ENCODE measurements at places on chromosomes 6 and 20.

- DNase-seq, result peak; percentile 99
These were observed 180.6 kb upstream of the CCN2 start for GRCh38 chr6:132131758-132132157.

GRCh38 chr20:57866250-57867106 is 156.7 kb upstream of the PMEPA1 start:
- DNase-seq, result no peak

DNA sequence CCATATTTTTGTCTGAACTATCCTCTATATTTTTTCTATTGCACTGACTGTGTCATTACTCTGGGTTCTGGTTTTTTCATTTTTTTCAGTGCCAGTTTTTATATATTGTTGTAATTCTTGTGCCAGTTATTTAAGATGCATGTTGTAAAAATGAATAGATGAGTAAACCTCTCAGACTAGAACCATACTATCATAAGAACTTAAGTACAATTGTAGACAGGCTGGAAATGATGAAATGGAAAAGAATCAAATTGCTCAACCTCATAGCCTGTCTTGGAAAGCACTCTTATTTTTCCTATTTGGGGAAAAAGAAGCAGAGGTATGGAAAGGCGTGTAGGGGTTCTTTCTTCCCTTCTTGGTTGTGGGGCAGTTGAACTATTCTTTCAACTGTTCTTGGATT is 30.2 kb downstream of the PANK2 start:
- no peak for DNase-seq

GRCh38 chr6:111731456-111732195 is 125.9 kb upstream of the TRAF3IP2 start:
- no peak for DNase-seq

GRCh38 chr20:2707353-2708072 is 14.9 kb downstream of the EBF4 start:
- DNase-seq, result no peak

DNA sequence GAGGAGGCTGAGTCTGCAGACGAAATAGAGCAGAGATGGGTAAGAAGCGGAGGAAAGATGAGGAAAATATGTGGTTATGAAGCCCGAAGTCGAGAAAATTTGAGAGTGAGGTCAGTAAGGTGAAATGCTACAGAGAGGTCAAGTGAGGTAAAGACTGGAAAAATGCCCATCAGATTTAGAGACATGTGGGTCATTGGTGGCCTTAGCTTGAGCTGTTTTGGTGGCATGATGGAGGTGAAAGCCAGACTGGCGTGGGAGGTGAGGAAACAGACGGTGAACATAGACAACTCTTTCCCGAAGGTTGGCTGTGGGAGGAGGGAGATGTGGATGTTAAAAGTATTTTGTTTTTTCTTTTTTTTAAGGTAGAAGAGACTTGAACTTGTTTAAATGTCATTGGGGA is 9.4 kb downstream of the ARFGEF2 start:
- no peak for DNase-seq

GRCh38 chr6:111676383-111676782 is 70.7 kb upstream of the TRAF3IP2 start:
- no peak for DNase-seq

- no peak for DNase-seq
These were observed 2.3 kb upstream of the CEBPB start for GRCh38 chr20:50188287-50188688.

GRCh38 chr6:14450578-14450977 is 333.0 kb downstream of the CD83 start:
- no peak for DNase-seq

GRCh38 chr6:132017942-132018341 is 66.8 kb upstream of the CCN2 start:
- DNase-seq, result no peak

DNA sequence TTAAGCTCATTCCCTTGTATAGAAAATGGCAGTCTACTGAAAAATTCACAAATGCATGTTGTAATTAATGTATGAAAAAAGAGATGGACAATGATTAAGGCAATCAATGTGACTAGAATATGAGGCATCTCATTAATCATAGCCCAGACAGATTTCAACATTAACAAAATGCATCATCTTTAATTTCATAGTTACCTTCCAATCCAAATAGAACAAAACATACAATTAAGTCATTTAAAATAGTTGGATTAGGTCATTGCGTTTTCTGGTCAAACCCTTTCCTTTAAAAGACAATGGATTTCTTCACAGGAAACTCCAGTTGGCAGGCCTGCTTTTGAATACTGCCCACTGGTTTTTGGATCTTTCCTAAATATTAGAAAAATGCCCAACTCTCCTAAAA is 203.9 kb downstream of the HAO1 start:
- DNase-seq, result no peak

- no peak for DNase-seq
These were observed at the start of gene ZC3H12D for GRCh38 chr6:149484733-149485700. Gene ZC3H12D (minus strand): TSS chr6:149485014. CDS start chr6:149474543, 10,471 bp downstream.

GRCh38 chr20:57657535-57658446 is 37.6 kb upstream of the ZBP1 start:
- no peak for DNase-seq

GRCh38 chr6:89834884-89835792 is 5.5 kb downstream of the CASP8AP2 start:
- DNase-seq, result no peak

GRCh38 chr6:129646642-129647041 is 63.3 kb downstream of the ARHGAP18 start:
- no peak for DNase-seq

DNA sequence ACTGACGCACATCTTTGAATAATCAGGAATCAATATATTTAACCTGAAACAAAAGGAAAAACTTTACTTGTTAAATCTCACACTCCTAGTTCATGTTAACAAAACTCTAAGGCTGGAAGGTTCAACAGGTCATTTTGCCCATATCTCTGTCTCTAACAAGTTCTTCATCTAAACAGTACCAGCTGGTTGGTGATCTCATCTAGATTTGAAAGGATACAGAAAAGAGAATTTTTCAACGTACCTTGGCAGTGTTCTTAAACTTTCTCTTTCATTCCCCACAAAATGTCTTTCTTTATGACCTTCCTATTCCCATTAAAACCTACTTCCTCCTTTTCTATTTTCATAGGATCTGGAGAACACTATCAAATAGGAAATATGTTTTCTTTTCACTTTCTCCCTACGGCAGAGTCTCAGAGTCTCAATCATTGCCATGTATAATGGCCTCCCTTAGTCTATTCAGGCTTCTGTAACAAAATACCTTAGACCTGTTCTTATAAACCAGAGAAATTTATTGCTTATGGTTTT is 111.3 kb downstream of the TBX18 start:
- DNase-seq, result no peak

DNA sequence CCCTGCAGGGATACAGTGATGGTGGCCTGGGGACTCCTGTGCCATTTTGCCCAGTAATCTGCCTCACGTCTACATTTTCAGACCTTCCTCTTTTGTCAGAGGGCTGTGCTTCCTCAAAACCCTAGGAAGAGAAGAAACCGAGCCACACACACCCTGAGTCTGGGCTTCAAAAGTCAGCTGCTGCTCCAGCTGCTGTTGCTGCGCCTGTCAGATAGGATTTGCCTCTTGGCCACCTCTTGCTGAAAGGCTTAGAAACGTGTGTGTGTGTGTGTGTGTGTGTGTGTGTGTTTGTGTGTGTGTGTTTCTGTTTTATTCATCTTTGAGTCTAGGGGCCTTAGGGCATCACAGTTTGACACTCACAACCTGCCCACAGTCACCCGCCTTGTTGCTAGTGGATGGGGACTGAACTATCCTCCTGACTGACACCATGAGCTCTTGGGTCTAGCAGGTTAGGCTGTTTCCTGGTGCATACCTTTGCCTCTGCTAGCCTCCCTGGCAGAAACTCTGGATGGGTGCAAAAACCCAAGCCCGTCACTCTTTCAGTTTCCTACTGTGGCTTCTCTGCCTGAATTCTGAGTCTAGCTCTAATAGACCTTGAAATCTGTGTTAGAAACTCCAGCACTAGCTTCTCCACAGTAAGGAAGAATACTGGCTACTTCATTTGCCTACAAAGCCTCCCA is 94.9 kb upstream of the CEP85L start:
- DNase-seq, result peak; percentile 32

DNA sequence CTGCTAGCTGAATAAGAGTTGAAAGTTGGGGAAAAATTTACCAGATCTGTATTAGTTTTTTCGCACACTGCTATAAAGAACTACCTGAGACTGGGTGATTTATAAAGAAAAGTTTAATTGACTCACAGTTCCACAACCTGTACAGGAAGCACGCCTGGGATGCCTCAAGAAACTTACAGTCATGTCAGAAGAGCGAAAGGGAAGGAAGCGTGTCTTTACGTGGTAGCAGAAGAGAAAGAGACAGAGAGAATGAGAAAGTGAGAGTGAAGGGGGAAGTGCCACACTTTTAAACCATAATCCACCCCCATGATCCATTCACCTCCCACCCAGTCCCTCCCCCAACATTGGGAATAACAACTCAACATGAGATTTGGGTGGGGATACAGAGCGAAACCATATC is 79.6 kb downstream of the KHDC1L start:
- DNase-seq, result no peak

DNA sequence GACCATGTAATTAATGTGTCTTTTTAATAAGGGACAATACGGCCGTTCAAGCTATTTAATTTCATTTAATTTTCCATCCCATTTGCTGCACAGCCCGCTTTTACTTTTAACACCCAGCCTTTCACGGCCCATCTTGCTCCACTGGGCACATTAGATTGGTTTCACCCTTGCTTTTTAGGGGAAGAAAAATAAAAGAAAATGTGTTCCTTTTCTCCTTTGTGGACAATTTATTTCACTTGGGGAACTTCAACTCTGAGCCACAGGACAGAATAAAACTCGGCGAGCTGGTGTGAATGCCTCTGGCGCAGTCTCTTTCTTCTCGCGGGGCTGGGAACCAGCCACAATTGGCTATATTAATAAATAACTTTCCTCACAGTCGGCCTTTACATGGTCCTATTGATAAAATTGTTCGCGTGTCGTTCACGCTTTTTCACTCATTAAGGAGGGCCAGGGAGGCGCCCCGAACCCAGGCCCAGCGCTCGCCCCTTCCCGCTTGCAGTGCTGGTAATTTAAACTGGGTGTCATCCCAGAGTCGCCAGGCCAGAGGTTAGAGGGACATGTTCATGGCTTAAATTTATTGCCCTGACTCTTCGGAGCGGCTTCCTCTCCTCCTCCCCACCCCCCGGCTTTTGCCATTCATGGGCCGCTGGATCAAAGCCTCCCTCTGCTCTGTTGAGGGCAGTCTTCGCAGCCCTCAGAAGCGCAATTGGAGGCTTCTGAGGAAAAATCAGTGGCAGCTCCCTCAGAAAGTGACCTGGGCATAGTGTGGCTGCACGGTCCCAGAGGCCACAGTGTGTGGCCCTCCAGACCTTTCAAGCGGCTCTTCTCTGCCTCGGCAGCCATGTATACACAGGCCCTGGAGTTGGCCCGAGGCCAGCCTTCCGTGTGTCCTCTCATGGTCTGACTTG is 2.2 kb upstream of the PRDM13 start:
- DNase-seq, result no peak

DNA sequence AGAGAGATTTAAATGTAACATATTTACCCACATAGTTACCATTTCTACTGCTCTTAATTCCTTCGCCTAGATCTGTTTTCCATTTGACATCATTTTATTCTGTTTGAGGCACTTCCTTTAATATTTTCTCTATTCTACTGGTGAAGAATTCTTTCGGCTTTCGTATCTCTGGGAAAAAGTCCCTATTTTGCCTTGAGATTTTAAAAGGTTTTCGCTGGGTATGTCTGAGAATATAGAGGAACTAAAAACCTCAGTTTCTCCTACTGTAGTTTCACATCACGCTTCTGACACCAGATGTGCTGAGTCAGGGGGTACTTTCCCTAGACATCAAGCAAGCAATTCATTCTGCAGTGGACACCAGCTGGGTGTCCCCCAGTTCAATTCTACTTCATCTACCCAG is 61.7 kb downstream of the E2F3 start:
- DNase-seq, result no peak

- no peak for DNase-seq
These were observed 208.4 kb downstream of the CDH4 start for GRCh38 chr20:61460261-61461052.

- no peak for DNase-seq
These were observed 20.4 kb downstream of the PDE7B start for GRCh38 chr6:135871878-135872277.

DNA sequence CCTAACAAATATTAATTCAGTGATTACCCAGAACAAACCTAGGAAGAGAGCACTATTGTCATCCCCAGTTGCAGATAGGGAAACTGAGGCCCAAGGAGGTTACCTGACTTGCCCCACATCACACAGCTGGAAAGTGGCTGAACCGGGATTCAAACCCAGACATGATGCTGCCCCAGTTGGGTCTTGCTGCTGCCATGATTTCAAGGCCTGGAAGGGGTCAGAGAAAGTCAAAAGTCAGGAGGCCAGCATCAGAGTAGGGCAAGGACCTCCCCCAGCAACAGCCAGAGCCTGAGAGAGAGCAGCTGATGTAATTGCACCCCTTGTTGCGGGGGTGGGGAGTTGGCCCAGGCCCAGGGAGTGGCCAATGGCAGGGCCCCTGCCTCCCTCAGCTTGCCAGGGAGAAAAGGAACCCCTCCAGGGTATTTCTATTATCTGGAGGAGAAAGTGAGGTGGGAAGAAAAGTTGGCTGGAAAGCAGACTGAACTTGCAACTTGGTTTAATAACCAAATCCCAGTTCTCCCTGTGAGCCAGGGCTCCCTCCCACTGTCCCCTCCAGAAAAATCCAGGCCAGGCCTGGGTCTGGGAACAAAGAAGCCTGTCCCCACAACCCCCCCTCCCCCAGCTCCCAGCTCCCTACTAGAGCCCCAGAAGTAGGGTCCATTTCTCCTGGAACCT is 83.6 kb downstream of the MRPL14 start:
- no peak for DNase-seq

DNA sequence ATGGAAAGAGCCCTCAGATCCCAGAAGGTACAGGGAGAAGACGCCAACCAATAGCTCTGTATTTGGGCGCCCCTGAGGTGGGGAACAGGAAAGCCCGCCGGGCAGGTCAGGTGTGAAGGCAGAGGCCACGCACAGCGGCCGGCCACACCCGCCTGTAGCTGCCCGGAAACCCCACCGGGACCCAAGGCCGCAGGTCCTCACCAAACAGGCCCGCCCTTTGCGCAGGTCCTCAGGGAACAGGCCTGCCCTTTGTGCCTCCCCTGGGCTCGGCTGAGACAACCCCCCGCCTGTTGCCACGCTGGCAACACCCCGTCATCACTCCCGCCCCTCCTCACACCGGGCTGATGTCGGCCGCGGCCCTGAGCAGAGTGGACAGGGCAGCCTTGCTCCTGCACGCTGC is 44.9 kb upstream of the CHRNA4 start:
- no peak for DNase-seq

DNA sequence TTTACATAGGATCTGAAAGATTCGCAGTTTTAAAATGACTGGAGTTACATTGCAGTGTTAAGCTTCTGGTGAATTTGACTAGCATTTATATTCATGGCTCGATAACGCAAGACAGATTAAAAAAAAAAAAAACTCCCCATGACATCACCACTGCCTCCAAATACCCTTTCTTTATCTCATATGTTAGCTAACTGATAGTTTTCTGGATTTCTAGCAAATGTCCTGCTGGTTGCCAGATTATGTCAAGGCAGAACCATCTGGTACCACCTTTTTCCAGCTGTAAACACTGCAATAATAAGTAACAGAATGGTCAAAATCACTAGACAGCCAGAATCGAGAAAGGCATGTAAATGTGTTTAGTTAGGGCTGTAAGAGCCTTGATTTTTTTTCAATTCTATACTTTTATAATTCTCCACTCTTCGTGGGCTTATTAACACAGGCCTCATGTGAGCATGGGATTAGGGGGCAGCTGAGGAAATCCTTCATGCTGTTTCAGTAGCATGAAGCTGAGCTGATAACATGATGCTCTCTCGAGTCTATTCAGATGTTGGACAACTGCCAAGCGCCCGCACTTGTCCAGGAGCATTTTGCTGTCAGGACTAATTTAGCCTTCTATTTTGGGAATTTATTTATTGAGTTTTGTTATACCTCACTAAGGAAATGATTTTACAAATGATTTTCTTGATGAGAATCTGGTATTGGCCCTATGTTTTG is 166.0 kb upstream of the SCGN start:
- no peak for DNase-seq
